ENCODE measurements at places on chromosomes 3 and 15. TPM values are rescaled to one million over a fixed set of nuclear protein-coding genes. Genes with fewer than 3 reads are reported as not detected.

- H3K4me1 ChIP-seq = peaks cover 43% of the 10 kb centered on the region
- H3K4me3 ChIP-seq = peak overlapping the region; percentile 28
- no peaks in the 10 kb centered on the region for H3K27me3 ChIP-seq
- peak; percentile 68 for DNase-seq
- peak overlapping the region; percentile 64 for H3K27ac ChIP-seq
- no peaks in the 10 kb centered on the region for H3K36me3 ChIP-seq
Observed at GRCh38 chr15:40046721-40047414, 7.9 kb upstream of the SRP14 start.

DNA sequence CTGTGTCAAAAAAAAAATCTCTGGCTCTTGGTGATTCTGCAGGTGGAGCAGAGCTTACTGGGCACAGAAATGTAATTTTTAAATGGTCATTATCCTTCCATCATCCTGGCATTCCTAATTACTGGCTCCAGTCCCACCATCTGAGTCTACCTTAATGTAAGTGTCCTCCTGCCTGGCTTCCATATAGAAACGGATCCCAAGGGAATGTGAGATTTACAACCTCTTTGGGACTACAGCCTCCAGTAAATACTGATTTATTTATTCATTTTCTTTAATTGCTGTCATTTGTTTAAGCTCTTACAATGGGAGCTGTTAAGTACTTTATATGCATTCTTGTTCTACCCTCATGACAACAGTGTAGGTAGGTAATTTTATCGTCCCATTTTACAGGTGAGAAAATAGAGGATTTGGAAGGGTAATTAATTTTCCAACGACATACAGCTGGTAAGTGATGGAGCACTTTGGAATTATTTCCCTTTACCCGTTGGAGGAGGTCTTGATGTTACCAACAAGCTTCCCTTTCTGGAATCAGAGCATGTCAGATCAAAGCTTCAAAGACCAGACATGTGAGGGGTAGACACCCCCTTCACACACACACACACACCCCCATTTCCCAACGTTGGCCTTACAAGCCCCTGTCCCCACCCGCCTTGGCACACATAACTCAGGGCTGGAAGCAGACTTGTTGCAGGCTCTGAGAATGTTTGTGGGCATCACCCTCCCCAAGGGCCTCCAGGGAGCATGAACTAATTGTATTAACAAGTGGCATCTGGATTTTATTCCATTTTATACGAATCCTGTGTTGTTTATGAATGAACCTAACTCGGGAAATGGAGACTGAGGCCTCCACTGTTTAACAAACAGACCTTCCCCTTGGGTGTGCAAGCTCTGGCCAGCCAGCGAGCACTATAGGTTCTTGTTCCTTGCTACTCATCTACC is 116.9 kb downstream of the ALDH1A2 start:
- H3K4me3 ChIP-seq = no peak overlapping the region
- DNase-seq = no peak
- no peaks in the 10 kb centered on the region for H3K4me1 ChIP-seq
- H3K27me3 ChIP-seq = peaks cover 22% of the 10 kb centered on the region
- H3K27ac ChIP-seq = no peak overlapping the region

GRCh38 chr3:152151216-152151876 is 117.4 kb upstream of the MBNL1 start:
- no peak overlapping the region for H3K27ac ChIP-seq
- H3K4me1 ChIP-seq = peaks cover 37% of the 10 kb centered on the region
- DNase-seq = no peak
- no peak overlapping the region for H3K4me3 ChIP-seq
- no peaks in the 10 kb centered on the region for H3K27me3 ChIP-seq

- no peak for DNase-seq
- no peaks in the 10 kb centered on the region for H3K4me1 ChIP-seq
- peaks cover 10% of the 10 kb centered on the region for H3K27me3 ChIP-seq
- no peak overlapping the region for H3K27ac ChIP-seq
- no peak overlapping the region for H3K4me3 ChIP-seq
- no peaks in the 10 kb centered on the region for H3K36me3 ChIP-seq
Observed at GRCh38 chr3:73866846-73867245, 242.1 kb upstream of the PDZRN3 start.

- H3K4me1 ChIP-seq = no peaks in the 10 kb centered on the region
- DNase-seq = no peak
- no peak overlapping the region for H3K4me3 ChIP-seq
- no peak overlapping the region for H3K27ac ChIP-seq
- no peaks in the 10 kb centered on the region for H3K36me3 ChIP-seq
Observed at GRCh38 chr3:124636101-124636862, 94.0 kb upstream of the UMPS start.

GRCh38 chr3:58386626-58387365 is 46.8 kb downstream of the PDHB start:
- no peaks in the 10 kb centered on the region for H3K27me3 ChIP-seq
- peak overlapping the region; percentile 90 for H3K27ac ChIP-seq
- peaks cover 82% of the 10 kb centered on the region for H3K4me1 ChIP-seq
- peak overlapping the region; percentile 66 for H3K4me3 ChIP-seq

- no peaks in the 10 kb centered on the region for H3K36me3 ChIP-seq
- H3K4me1 ChIP-seq = no peaks in the 10 kb centered on the region
- no peak overlapping the region for H3K27ac ChIP-seq
- H3K4me3 ChIP-seq = no peak overlapping the region
- H3K27me3 ChIP-seq = peaks cover 4% of the 10 kb centered on the region
Observed at GRCh38 chr3:115699706-115700105, 76.4 kb downstream of the GAP43 start.

GRCh38 chr15:39774688-39775267 is 7.9 kb downstream of the FSIP1 start:
- no peaks in the 10 kb centered on the region for H3K36me3 ChIP-seq
- peaks cover 34% of the 10 kb centered on the region for H3K4me1 ChIP-seq
- no peak overlapping the region for H3K27ac ChIP-seq

GRCh38 chr3:4564270-4564669 is 71.1 kb downstream of the ITPR1 start:
- H3K27me3 ChIP-seq = peaks cover 5% of the 10 kb centered on the region
- no peaks in the 10 kb centered on the region for H3K36me3 ChIP-seq
- H3K27ac ChIP-seq = no peak overlapping the region
- no peak for DNase-seq
- H3K4me1 ChIP-seq = no peaks in the 10 kb centered on the region

DNA sequence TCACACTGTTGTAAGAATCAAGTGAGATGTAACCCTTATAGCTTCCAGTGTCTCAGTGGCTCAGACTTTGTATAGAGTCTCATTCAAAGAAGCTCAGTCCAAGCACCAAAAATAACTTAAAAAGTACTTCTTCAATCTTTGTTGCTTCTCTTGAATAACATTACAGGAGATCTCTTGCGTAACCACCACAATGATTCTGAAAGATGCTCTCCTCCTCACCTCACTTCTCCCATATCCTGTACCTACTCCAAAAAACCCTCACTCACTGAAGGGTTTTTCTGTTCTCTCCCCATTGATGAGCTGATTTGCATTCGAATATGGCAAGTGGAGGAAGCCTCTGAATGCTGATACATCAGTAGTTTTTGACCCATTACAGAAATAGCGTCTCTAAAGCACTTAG is 39.4 kb upstream of the MRPS22 start:
- peaks cover 29% of the 10 kb centered on the region for H3K36me3 ChIP-seq
- H3K27me3 ChIP-seq = peaks cover 4% of the 10 kb centered on the region
- peaks cover 96% of the 10 kb centered on the region for H3K4me1 ChIP-seq
- no peak overlapping the region for H3K4me3 ChIP-seq

DNA sequence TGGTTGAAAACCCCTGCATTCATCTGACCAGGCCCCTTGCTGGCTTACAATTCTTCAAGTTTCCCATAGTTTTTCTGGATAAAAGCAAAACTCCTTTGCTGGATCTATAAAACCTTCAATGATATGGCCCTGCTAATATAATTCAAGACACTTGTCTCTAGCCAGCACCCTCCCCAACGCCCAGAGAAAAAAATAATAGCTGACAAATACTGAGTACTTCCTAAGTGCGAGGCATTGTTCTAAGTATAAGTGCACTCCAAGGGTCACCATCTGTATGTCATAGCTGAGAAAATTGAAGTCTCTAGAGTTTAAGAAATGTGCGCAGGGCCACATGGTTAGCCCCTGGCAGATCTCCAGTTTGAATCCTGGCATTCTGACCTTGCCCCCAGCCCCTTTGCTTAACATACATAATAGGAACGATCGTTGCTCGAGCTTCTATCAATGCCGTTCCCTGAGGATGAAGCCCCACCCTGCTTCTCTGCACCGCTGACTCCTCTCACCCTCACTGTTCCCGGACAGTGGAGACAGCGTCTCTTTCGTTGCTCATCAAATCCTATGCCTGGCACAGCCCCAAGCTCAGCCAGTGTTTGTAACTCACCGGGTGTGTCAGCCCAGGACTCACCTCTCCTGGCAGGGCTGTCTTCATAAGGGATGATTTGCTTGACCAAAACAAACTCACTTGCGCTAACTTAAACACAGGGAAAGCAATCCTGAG is 377.1 kb upstream of the PROK2 start:
- peaks cover 22% of the 10 kb centered on the region for H3K4me1 ChIP-seq
- no peaks in the 10 kb centered on the region for H3K36me3 ChIP-seq
- H3K27ac ChIP-seq = no peak overlapping the region
- peak; percentile 52 for DNase-seq
- H3K27me3 ChIP-seq = peaks cover 5% of the 10 kb centered on the region

DNA sequence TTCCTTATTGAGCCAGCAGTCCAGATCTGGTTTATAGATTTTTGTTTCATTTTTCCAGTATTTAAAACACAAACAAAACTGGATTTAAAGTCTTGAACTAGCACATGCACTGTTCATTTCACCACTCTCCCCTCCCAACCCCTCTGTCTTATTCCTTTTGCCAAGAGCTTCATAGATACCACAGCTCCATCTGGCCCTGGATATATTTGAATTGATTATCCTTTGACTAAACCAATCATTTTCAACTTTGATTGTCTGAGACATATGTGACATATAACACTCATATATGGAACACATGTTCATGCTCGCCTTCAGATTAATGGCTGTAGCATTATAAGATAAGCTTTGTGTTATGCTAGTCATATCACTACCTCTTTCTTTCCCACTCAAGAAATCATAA is 376.6 kb upstream of the NAALADL2 start:
- H3K36me3 ChIP-seq = 0 out of 2 replicates have a peak, but pooled peaks cover 4% of the 10 kb centered on the region
- peaks cover 3% of the 10 kb centered on the region for H3K4me1 ChIP-seq

DNA sequence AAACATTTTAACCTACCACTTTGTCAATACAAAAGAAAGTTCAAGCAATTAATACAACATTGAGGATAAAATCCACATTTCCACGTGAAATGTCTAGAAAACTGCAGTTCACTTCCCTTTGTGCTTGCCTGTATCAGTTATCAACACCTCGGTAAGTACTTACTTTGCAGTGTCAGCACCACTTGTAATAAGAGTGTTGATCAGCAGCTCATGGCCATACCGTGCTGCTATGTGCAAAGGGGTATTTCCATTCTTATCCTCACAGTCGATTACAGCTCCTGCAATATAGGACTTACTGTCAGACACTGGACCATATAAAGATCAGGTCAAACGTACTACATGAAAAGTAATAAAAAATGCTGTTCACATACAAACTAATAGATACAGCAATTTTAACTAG is 84.4 kb downstream of the ANKRD28 start:
- H3K4me1 ChIP-seq = peaks cover 19% of the 10 kb centered on the region
- no peak for DNase-seq
- no peak overlapping the region for H3K4me3 ChIP-seq

GRCh38 chr15:92803852-92804609 is 96.1 kb upstream of the CHD2 start:
- peak overlapping the region; percentile 99 for H3K27ac ChIP-seq
- peak; percentile 100 for DNase-seq
- H3K4me3 ChIP-seq = peak overlapping the region; percentile 69
- H3K36me3 ChIP-seq = peaks cover 11% of the 10 kb centered on the region
- H3K27me3 ChIP-seq = peaks cover 2% of the 10 kb centered on the region

DNA sequence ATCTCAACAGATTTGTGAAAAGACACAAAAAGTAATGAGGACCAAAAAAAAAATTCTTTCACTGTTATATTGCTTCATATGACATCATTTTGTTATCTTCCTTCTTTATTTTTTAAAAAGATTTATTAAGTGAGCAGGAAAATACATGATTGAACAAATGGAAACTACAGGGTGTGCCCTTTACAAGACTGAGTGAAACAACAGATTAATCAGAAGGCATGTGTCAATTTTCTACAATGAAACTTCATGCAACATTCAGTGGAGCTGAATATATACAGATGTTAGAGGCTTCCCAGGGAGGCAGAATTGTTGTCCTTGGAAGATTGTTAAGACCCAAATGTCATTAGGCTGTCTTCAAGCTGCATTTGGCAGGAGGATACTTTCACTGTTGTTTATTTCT is 28.4 kb upstream of the SLC2A2 start:
- H3K4me3 ChIP-seq = no peak overlapping the region
- H3K4me1 ChIP-seq = peaks cover 7% of the 10 kb centered on the region
- DNase-seq = no peak
- peaks cover 4% of the 10 kb centered on the region for H3K36me3 ChIP-seq
- peaks cover 2% of the 10 kb centered on the region for H3K27me3 ChIP-seq

GRCh38 chr15:66566963-66567531 is 1.2 kb upstream of the LCTL start:
- H3K27me3 ChIP-seq = peaks cover 2% of the 10 kb centered on the region
- peak overlapping the region; percentile 51 for H3K4me3 ChIP-seq
- peak overlapping the region; percentile 25 for H3K27ac ChIP-seq
- no peaks in the 10 kb centered on the region for H3K36me3 ChIP-seq

GRCh38 chr3:184339001-184339400 is 1.6 kb downstream of the FAM131A start:
- peaks cover 76% of the 10 kb centered on the region for H3K4me1 ChIP-seq
- peak overlapping the region; percentile 40 for H3K4me3 ChIP-seq
- peaks cover 32% of the 10 kb centered on the region for H3K36me3 ChIP-seq
- peaks cover 21% of the 10 kb centered on the region for H3K27me3 ChIP-seq
- no peak for DNase-seq
- peak overlapping the region; percentile 97 for H3K27ac ChIP-seq

GRCh38 chr3:130843441-130843840 is 50.4 kb upstream of the ATP2C1 start:
- no peak overlapping the region for H3K27ac ChIP-seq
- no peaks in the 10 kb centered on the region for H3K27me3 ChIP-seq
- no peaks in the 10 kb centered on the region for H3K36me3 ChIP-seq
- no peak overlapping the region for H3K4me3 ChIP-seq

DNA sequence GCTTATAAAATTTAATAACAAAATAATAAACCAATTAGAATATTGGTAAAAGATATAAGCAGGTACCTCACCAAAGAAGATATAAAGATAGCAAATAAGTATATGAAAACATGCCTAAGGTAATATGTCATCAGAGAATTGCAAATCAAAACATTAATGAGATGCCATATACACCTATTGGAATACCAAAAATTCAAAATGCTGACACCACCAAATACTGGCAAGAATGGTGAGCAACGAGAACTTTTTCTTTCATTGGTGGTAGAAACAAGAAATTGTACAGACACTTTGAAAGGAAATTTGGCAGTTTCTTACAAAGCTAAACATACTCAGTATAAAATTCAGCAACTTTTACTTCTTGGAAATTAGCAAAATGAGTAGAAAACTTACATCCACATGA is 346.9 kb upstream of the ROBO1 start:
- no peaks in the 10 kb centered on the region for H3K4me1 ChIP-seq
- H3K27me3 ChIP-seq = no peaks in the 10 kb centered on the region
- no peaks in the 10 kb centered on the region for H3K36me3 ChIP-seq
- H3K27ac ChIP-seq = no peak overlapping the region
- no peak overlapping the region for H3K4me3 ChIP-seq

- DNase-seq = no peak
- no peak overlapping the region for H3K27ac ChIP-seq
- H3K36me3 ChIP-seq = no peaks in the 10 kb centered on the region
- H3K27me3 ChIP-seq = peaks cover 51% of the 10 kb centered on the region
- H3K4me3 ChIP-seq = no peak overlapping the region
Observed at GRCh38 chr3:9019259-9019961, 56.1 kb upstream of the RAD18 start.

TP63 gene
- not detected for total RNA-seq

SHC4 gene
- total RNA-seq = 2.3 TPM

ZMYND10 gene
- total RNA-seq = not detected

TEX55 gene
- total RNA-seq = not detected
